ENCODE measurements at places on chromosomes 1 and 21.
A peak's percentile ranks its signal among the peaks of the same experiment; 100 is the strongest.

GRCh38 chr1:224116131-224116530 lies 2.2 kb downstream of the FBXO28 start:
- peak; percentile 49 for DNase-seq

DNA sequence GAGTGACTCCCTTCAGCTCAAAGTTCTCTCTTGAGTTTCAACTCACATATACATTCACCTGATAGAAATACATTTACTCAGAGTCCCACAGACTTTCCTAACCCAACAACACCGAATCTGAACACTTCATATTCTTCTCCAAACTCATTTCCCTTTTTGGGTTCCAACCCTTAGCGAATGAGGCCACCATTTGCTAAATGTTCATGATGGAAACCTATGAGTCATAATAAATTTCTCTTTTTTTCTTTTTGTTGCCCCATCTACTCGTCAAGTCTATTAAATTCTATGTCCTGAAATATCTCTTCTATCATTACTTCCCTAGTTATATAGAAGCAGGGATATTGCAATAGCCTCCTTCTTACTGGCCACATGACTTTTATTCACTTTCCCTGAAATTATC lies 100.1 kb downstream of the HLX start:
- DNase-seq = no peak

DNA sequence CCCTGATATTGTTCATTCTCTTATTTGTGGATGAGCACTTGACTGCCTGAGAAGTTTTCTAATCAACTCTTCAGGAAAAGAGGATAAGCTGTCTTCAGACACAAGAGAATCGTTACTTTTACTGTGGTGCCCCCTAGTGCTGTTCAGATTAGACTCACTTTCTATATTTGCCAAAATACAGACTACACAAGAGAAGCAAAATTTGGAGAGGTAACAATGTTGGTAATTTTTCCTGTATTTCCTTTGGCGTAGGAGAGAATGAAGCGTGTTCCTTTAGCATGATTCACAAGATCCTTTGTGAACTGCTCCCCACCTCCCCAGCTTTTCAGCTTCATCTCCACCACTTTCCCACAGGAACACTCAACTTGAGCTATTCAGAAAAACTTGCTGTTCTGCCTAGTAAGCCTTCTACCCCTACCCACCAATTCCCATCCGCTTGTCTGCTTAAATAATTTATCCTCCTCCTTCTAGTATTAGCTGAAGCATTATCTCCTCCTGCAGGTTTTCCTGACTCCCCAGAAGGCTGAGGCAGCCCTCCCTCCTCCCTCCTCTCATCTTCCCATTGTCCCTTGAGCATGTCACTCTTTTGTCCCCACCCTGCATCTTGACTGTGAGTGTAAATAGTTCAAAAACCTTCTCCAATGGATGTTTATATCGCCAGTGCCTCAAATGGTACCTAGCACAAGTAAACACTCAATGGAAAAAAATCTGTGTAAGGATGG lies 4.5 kb downstream of the TNFSF4 start:
- peak; percentile 81 for DNase-seq

GRCh38 chr1:6911974-6912373 lies 126.7 kb downstream of the CAMTA1 start:
- DNase-seq = no peak

- DNase-seq = no peak
Measured at GRCh38 chr21:31395268-31395667, 51.2 kb upstream of the TIAM1 start.

- DNase-seq = peak; percentile 91
Measured at GRCh38 chr21:29181799-29182470, 51.5 kb downstream of the MAP3K7CL start.

GRCh38 chr1:165068741-165069140 lies 287.8 kb downstream of the LMX1A start:
- peak; percentile 6 for DNase-seq

- no peak for DNase-seq
Measured at GRCh38 chr1:204260601-204261197, 46.9 kb upstream of the GOLT1A start.

DNA sequence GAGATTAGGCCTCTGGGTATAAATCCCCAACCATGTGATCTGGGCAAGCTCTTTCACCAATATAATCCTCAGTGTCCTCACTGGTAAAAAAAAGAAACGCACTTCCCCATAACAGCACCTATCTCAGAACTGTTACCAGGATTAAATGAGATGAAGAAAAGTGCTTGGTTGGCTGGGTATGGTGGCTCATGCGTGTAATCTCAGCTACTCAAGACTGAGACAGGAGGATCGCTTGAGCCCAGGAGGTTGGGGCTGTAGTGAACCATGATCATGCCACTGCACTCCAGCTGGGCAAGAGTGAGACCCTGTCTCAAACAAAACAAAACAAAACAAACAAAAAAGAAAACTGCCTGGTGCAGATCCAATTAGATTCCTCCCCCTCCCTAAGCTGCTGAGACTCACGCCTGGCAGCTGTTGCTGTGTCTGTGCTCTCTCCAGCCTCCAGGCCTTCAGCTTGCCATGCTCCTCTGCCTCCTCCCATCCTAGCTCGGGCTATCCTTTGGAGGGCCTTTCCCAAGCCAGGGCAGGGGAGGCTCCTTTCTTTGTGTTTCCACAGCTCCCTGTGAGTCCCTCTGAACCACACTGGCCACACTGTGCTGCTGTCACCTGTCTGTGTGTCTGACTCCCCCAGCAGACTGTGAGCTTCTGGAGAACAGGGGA lies 19.0 kb downstream of the CYB5RL start:
- no peak for DNase-seq

GRCh38 chr1:103191327-103191726 lies 83.0 kb upstream of the COL11A1 start:
- no peak for DNase-seq

- DNase-seq = peak; percentile 94
Measured at GRCh38 chr1:179881642-179882252, 338 bp upstream of the TOR1AIP1 start.

DNA sequence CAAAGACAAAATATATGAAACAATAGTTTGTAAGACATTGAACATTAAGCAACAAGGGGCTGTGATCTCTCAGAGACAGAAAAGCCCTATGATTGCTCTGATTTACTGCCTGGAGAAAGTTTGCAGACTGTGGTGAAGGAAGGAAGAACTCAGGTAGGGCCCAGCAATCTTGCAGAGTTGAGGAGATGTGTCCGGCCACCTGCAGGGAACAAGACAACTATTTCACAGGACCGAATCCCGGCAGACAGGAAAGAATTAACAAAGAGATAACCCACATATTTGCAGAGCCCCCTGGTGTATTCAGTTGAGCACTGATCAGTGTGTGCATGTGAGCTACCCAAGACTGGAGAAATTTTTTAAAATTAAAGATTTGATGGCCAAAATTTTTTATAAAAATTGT lies 58.3 kb upstream of the FMN2 start:
- DNase-seq = no peak

DNA sequence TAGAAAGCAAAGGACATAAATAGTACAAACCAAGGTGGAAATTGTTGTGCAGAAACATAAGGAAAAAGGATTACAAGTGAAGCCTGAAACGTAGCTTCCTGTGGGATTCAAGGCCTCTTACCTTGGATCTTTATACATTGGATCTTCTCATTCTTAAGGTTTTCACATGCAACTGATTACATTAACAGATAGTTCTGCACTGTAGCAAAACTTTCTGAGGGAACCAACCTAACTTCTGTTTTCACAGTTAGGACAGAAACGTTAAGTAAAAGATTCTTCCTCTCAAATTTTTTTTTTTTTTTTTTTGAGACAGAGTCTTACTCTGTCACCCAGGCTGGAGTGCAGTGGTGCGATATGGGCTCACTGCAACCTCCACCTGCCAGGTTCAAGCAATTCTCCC lies 7.8 kb upstream of the TM2D1 start:
- no peak for DNase-seq

DNA sequence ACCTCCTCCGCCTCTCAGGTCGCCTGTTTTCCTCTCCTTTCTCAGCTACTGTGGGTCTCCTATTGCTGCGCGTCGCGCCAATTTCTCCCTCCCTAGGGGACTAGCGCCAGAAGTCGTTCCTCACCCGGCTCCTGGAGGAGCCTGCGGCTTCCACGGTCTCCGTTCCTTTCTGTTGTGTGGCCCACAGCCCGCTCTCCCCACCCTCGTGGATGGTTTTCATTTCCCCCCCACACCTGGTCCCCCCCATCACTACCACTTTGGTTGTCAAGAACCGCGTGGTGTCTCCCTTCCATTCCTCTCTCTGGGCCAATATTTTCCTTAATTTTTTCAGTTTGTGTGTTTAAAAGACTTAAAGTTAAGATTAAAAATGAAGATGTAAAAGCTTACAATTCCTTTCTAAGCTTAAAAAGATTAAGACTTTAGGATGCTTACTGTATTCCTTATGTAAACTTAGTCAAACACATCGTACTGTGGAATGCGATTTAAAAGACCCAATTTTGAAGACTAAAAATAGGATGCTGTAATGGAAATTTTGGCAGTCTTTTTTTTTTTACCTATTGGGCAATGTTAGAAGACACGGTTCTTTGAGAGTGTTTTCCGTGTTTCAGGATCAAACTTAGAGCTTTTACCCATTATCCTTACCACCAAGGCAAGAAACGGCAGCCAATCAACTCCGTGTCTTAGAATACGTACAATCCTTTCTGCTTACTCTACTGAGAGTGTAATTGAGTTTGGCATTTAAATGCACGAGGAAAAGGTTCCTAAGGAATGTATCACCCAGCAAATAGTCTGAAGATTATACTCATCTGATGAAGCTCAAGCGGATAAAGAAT lies 773 bp downstream of the CNST start:
- peak; percentile 87 for DNase-seq

- no peak for DNase-seq
Measured at GRCh38 chr1:48073798-48074530, 76.8 kb upstream of the TRABD2B start.

DNA sequence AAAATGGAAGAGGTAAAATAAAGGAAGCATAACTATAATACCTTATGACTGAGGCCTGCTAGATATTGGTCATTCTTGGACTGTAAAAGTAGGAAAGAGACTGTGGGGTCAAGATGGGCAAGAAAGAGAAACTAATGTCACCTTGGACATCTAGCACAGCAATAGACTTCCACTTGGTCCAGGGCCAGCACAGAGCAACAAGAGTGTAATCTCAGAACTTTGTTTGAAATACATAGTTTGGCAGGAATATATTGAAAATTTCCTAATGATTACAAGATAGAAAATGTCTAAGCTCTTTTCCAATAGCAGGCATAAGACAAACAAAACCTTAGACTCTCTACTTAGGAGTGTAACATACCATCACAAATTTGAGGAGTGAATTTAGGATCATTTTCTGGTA lies 4.6 kb downstream of the LRRC8C start:
- no peak for DNase-seq

GRCh38 chr1:41479000-41479807 lies 5.3 kb downstream of the EDN2 start:
- peak; percentile 61 for DNase-seq

- no peak for DNase-seq
Measured at GRCh38 chr1:40774266-40774998, 9.2 kb upstream of the KCNQ4 start.

- no peak for DNase-seq
Measured at GRCh38 chr1:208631506-208631905, 387.3 kb upstream of the PLXNA2 start.

DNA sequence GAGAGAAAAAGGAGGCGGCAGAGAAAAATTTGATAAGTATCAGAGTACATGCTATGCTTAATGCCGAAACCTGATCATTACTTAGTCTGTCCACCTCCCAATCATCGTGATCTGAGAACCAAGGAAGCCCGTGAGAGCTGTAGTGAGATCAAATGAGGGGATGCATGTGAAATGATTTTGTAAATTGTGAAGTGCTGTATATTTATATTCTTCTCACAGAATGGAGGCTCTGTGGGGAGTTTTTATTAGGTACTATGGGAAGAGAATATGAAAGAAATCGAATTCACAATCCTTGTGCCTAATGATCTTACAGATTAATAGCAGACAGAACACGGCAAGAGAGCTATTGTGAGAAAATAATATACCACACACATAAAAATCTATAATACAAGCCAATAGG lies 115.5 kb downstream of the LYPLAL1 start:
- DNase-seq = no peak

DNA sequence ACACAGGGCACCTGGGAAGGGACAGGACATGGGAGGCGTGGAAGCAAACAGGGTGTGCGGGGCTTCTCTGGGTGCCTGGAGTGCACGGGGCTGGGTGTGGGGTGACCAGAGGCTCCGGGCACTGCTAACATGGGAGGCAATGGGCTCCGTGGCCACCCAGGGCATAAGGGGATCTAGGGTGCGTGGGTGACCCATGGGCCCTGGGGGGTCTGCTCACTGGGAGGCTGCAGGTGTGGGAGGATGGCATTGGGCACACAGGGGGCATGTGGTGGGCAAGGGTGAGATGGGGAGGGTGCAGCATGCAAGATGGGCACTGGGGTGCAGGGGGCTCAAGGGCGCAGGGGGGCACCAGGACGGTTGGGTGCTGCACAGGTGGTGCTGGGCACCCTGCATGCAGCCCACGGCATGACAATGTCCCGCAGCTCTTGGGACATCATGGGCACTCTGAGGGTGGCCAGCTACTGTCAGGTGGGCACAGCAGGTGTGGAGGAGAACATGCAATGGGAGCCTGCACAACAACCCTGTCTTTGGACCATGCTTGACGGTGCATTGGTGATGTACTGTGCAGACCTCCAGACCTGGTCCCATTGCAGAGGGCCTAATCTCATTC lies 15.1 kb downstream of the TRIM11 start:
- DNase-seq = no peak

GRCh38 chr21:42188663-42189062 lies 30.3 kb upstream of the ABCG1 start:
- DNase-seq = no peak

- DNase-seq = no peak
Measured at GRCh38 chr1:25430967-25431881, 527 bp downstream of the MACO1 start.

DNA sequence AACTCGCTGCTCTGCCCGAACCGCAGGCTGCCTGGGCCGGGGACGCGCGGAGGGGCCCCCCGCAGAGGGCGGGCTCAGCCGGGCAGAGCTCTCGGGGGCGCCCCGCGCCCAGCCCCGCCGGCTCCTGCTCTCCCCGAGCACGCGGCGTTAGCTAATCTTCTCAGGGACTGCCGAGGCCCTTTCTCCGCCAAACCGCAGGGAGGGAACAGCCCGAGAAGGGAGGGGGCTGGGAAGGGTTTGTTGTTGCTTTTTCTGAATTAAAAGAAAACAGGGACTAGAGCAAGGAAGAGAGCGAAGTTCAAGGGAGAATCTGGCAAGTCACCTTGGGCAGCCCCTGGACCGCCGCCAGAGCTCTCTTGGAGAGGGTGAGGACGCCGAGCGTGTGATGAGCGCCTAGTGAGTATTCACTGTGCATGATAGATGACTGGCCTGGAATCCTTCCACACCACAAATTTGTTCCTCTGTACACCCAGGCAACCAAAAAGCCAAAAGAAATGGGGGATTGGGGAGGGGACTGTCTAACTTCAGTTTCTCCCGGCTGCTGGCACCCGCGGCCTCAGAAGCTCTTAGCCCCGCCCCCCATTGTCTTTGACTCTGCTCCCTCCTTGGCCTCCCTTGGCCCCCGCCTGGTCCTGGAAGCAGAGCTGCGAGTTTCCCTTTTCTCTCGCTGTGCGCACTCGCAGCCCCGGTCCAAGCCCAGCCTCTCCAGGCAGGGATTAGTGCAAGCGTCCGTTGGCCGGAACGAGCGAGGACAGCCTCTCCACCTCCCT lies 19.7 kb upstream of the LMX1A start:
- DNase-seq = peak; percentile 90
